Choroid plexus epithelial cell (primary cell): ENCODE measurements at places on chromosomes 5 and 9.

DNA sequence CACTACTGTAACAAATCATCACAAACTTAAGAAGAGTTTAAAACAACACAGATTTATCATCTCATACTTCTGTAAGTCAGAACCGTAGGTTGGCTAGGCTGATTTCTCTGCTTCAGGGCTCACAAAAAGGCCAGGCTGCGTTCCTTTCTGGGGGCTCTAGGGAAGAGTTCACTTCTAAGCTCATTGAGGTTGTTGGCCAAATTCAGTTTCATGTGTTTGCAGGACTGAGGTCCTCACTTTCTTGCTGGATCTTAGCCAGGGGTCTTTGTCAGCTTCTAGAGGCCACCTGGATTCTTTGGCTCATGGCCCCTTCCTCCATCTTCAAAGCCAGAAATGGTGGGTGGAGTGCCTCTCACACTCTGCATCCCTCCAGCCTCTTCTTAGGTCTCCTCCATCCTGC lies 76.0 kb downstream of the ACTBL2 start:
- no peak for DNase-seq

- peak; percentile 17 for DNase-seq
Observed at GRCh38 chr5:95958310-95959014, 3.2 kb downstream of the ELL2 start.

GRCh38 chr9:35690614-35691333 lies 1.0 kb upstream of the TPM2 start:
- peak; percentile 70 for DNase-seq

DNA sequence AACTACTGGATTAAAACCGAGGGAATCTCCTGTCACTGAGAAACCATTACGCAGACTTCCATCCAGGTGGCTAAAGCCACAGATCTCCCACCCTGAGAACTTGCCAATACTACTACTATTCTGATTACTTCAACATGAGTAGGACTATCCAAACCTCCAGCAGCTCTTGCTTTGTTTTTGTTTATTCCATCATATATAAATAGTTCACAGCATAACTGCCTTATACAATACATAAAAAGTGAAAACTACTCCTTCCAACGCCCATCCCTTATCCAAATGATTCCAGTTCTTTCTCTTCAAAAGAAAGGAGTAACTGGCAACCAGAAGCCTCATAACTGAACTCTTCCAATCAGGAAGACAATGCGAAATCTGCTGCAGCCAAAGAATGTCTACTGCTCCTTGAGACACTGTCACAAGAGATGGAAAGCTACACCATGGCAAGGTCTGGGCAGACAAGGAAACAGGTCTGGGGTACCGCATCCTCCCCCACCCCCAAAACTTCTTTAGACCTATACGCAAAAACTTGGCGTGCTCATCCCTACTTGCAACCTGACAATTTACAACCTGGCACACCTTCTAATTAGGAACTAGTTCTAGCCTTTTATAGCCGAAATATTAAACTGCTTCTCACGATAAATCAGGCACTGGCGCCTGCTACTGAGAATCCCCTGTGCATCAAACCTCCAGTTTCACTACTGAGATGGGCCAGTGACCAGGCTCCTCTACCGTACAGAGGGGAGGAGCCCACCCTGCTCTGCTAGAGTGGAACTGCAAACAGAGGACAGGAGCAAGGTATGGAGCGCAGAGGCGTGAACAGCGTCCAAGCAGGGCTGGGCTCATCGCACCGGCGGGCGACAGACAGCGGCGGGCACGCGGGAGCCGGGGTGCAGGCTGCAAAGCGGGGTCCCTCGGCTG lies 986 bp downstream of the PLPP1 start:
- DNase-seq = peak; percentile 66

DNA sequence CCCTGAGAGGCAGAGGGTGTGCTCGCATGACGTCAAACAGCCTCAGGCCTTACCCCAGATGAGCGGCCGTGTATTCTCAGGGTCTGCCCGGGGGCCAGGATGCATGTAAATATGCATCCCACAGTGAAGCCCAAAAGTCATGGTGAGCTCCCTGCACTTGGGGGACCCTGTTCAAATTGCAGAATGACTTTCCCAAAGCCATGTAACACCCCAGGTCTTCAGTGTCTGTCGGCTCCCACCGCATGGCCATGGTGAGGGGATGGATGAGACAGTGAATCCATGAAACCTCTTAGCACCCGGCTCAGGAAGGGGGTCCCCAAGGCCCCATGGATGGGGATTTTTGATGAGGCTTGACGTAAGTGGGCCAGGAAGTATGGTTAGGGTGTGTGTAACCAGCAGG lies 9.3 kb upstream of the COL5A1 start:
- DNase-seq = no peak

DNA sequence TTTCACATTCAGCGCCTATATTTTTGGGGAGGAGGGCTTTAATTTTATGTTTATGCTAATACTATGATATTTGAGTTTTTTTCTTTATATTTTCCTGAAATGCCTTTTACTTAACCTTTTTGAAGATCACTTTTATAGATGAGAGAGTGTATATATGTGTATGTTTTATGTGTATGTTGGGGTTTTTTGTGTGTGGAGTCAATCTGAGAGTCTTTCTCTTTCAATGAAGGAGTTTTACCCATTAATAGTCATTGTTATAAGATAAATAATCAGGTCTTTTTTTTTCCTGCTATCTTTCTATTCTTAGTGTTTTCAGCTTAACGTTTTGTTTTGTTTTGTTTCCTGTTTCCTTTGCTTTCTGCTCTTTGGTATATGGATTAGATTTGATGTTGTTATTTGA lies 112.2 kb downstream of the TEX10 start:
- DNase-seq = no peak

DNA sequence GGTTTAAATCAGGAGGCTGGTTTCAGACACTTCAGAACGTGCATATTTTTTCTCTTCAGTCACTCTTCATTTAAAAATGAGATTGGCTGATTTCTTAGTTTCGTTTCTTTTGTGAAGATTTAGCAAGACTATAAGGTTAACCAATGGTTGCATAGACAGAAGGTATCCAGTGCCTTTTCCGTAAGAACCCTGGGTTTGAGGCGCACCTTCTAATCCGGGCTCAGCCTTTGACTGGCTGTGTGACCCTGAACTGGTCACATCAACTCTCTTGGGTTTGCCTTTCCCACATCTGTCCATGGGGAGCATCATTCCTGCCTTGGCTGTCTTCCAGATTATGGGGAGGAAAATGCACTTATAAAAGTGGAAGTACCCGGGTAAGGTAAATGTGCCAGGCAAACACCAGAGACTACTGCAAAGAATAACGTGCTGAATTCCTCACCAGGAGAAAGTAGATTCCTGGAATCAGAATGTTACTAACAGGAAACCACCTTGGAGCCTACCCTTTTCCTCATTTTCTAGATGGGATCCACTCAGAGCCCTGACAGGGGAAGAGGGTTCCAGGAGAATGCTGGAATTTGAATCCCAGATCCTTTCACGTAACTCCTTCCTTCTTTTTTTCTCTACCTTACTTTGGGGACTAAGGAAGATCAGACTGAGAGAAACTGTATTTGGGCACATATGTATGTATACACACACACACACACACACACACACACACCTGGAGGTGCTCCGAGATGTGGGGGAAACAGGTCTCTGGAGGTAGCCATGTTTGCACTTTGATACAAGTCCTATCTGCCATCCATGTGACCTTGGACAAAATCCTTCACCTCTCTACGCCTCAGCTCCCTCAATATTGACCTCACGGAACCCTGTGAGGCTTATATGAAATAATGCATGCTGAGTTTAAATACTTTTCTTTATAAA lies 6.8 kb downstream of the HAND1 start:
- DNase-seq = no peak

- no peak for DNase-seq
Observed at GRCh38 chr9:136665111-136665703, 2.5 kb downstream of the EGFL7 start.

DNA sequence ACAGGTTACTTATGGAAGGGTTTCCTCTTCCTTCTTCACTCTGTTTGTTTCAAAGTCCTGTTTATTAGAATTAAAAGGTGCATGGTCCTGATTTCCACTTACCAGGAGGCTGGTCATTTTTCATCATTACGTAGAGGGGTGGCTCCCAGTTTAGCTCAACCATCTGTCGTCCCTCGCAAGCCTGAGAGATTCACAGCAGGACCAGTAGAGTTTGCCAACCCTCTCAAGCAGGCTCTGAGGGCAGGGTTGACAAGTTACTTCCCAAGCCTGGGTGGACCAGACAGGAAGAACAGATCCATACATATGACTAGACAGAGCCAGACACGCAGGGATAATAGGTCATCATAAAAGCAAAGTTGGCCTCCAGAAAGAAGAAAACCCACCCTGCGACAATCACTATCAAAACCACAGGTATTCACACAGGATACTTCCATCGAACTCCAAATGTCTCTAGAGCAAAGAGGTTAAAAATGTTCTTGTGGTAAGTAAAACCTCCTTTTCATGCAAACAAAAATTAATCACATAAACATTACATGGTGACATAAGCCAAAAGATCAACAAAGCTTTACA lies 151.9 kb downstream of the ELAVL2 start:
- DNase-seq = no peak

DNA sequence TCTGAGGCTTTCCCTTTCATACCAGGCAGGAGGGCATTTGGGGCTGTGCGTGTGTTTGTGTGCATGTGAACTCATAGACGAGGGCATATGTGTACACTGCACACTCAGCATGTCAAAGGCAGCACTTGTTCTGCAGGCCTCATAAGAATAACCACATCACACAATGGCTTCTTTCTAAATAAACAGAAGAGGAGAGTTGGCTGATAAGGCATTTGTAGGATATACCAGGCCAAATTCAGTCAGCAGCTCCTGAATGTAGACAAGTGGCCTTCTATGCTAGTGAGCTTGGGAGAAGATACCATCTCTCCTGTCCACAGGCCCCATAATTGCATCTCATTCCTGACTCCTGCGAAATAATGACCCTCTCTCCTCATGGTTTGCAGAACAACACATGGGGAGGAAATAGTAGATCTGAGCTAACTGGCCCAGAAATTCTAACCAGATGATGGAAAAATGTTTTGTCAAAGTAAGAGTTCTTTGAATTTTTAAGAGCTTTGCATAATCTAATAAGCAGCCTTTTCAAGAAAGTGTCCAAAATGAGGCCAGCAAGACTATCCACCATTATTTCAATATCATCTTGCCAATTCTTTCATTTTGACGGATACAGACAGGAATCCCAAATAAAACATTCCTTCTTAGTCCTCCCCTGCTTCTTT lies 60.5 kb upstream of the GAS1 start:
- peak; percentile 35 for DNase-seq

GRCh38 chr5:160508780-160509361 lies 87.2 kb downstream of the PTTG1 start:
- DNase-seq = peak; percentile 92

GRCh38 chr9:121272401-121272948 lies 4.5 kb downstream of the GSN start:
- no peak for DNase-seq

DNA sequence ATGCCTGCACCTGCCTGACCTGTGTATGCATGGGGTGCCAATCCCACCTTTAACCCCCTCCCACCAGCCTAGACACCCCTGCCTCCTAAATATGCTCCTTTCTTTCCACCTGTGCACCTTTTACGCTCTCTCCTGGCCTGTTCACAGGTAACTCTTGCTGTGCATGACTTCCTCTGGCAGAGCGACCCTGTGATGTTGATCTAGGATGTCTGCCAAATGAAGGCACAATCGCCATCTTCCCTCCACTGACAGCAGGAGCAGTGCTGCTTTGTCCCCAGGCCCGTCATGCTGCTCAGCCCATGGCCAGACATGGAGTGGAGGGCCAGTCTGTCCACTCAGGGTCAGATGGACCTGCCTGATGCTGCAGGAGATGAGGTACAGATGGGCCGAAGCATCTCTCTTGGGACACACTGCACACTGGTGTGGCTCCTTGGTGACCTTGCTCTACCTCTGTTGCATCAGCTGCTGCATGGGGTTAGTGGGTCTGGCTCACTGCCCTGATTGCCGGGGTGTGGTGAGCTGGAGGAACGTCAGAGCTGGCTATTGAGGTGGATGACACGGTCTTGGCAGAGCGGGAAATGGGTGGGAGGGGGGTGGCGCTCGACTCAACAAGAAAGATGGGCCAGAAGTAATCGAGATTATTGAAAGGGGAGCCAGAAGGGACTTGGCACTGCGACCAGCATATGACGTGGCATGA lies 101.7 kb upstream of the PITX1 start:
- DNase-seq = no peak

DNA sequence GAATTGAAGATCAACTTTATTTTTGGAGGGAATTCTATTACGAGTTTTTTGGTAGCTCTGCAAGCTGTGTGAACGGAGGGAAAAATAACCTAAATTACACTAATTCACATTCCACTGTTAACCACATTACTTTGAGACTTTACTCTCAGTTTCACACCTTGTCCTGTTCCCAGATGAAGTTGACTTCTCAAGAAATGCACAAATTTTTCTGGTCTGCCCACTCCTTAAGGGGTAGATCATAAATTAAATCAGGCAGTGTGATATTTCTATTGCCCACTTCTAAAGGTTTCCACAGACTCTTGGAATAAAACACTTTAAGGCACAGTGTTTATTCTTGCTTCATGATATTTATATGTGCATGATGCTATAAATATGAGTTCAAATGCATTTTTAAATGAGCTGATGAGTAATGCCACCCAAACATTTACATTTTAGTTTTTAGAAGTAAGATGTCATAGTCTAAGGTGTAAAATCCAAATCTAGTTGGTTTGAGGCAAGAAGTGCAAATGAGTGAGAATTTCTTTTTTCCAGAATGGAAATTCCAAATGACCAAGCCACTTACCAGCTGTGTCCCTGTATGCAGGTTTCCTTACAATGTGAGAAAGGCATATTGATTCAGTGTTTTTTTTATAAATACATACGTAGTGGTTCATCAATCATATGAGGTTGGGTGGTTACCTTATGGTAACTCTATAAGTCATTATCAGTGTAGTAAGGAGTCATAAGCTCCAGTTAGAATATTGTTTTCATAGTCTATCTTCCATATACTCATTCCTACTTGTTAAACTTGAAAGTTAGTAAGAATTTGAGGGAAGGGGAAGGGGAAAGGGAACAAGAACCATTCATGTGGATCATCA lies 437.7 kb upstream of the MEF2C start:
- DNase-seq = no peak

DNA sequence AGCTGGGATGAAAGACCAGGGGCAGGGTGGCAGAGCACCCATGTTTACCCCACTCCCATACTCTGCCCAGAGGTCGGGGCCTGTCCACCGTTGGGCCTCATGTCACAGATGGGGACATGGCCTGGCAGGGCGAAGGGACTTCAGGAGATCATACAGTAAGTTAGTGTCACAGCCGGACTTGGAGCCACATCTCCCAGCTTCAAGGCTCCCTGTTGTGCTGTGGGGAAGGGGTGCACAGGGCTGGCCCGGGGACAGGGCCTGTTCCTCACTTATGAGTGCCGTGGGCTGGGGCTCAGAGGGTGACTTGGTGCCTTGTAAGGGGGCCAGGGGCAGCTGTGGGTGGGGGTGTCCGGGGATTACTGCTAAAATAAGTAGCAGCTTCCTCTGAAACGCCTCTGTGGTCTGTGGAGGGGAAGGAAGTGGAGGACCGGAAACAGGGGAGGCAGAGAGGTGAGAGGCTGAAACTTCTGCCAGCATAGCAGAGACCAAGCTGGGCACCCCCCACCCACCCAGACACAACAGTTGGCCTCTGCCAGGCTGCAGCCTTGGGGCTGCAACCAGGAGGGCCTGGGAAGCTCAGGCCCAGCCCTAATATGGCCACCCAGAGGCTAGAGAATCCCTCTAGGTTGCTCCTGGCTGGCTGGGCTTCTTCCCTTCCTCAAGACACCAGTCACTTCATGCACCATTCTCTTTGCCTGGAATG lies 41.1 kb upstream of the NEK6 start:
- DNase-seq = no peak
